ENCODE measurements at places on chromosomes 5 and 9. TPM values are rescaled to one million over a fixed set of nuclear protein-coding genes. Genes with fewer than 3 reads are reported as not detected.

- H3K4me3 ChIP-seq: no peak overlapping the region
- H3K4me1 ChIP-seq: peaks cover 12% of the 10 kb centered on the region
- no peaks in the 10 kb centered on the region for H3K27me3 ChIP-seq
- no peak overlapping the region for H3K27ac ChIP-seq
Observed at GRCh38 chr5:147804334-147804733, 21.8 kb upstream of the JAKMIP2 start.

- no peak overlapping the region for H3K27ac ChIP-seq
- no peak overlapping the region for H3K4me3 ChIP-seq
- H3K4me1 ChIP-seq: peaks cover 5% of the 10 kb centered on the region
Observed at GRCh38 chr5:10421896-10422691, 19.6 kb upstream of the ROPN1L start.

DNA sequence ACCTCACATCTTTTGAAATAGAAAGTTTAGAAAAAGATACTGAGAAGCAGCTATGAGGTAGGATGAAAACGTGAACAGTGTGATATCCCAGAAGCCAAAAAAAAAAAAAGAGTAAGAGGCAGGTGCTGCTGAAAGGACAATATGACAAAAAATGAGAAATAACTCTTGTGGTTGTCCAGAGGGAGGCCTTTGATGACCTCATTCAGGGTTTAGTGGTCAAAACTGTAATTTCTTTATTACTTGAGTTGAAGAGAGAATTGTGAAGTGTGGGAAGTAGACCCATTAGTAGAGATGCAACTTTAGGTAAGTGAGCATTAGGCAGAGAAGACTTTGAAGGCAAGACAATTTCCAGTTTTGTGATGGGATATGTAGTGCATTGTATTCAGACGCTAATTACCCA lies 1306.3 kb upstream of the ACO1 start:
- no peaks in the 10 kb centered on the region for H3K4me1 ChIP-seq
- no peak overlapping the region for H3K4me3 ChIP-seq
- H3K36me3 ChIP-seq: no peaks in the 10 kb centered on the region
- no peak for DNase-seq
- H3K27ac ChIP-seq: no peak overlapping the region
- no peaks in the 10 kb centered on the region for H3K27me3 ChIP-seq

DNA sequence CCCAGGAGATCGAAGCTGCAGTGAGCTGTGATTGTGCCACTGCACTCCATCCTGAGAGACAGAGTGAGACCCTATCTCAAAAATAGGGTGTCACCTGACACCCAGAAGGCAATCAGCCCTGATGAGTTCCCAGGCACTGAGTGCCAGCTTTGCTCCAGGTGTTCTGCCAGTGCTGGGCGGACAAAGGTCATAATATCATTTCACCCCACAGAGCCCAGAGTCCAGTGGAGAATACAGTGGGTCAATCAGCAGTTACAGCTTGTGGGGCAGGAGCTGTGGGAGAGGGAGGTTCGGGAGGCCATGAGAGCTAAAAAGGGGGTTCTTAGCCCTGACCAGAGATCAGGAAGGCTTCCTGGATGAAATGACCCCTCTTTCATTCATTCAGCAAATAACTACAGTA lies 24.4 kb upstream of the SH3RF2 start:
- H3K27me3 ChIP-seq: no peaks in the 10 kb centered on the region
- no peak for DNase-seq

DNA sequence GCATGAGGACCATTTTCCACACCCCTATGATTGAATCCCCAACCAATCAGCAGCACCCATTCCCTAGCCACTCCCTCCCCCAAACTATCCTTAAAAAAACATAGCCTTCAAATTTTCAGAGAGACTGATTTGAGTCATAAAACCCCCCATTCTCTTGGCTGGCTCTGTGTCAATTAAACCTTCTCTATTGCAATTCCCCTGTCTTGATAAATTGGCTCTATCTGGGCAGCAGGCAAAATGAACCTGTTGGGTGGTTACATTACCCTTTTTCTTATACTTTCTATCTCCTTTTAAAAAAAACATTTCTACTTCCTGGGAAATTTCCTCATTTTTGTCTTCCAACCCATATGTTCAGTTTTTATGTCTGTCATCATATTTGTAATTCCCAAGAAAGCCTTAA lies 220.2 kb downstream of the PDZD2 start:
- peaks cover 6% of the 10 kb centered on the region for H3K4me1 ChIP-seq
- no peak for DNase-seq
- H3K36me3 ChIP-seq: no peaks in the 10 kb centered on the region
- H3K27ac ChIP-seq: no peak overlapping the region
- peaks cover 2% of the 10 kb centered on the region for H3K27me3 ChIP-seq
- no peak overlapping the region for H3K4me3 ChIP-seq

DNA sequence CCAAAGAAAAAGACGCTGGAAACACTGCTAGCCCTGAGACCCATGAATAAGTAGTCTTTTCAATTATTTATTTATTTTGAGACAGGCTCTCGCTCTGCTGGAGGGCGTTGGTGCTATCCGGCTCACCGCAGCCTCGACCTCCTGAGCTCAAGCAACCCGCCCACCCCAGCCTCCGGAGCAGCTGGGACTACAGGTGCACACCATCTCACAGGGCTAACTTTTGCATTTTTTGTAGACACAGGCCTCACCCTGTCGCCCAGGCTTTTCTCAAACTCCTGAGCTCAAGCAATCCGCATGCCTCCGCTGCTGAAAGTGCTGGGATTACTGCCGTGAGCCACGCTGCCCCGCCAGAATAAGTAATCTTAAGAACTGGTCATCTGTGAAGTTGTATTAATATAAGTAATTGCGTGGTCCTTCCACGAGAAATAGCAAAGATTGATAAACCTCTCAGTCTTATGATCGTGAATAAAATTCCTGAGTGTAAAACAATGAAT lies 1.6 kb downstream of the ANXA2R start:
- no peaks in the 10 kb centered on the region for H3K27me3 ChIP-seq
- peak; percentile 54 for DNase-seq
- no peaks in the 10 kb centered on the region for H3K36me3 ChIP-seq
- peak overlapping the region; percentile 71 for H3K27ac ChIP-seq

Gene PCDHA9
- polyA plus RNA-seq: not detected

Gene TMEM232
- polyA plus RNA-seq: 0.25 TPM

Gene FOXD4
- not detected for polyA plus RNA-seq

Gene HTR1A
- not detected for polyA plus RNA-seq

All from CD8-positive, alpha-beta memory T cell (primary cell).